ENCODE measurements at places on chromosomes 6 and 20.

DNA sequence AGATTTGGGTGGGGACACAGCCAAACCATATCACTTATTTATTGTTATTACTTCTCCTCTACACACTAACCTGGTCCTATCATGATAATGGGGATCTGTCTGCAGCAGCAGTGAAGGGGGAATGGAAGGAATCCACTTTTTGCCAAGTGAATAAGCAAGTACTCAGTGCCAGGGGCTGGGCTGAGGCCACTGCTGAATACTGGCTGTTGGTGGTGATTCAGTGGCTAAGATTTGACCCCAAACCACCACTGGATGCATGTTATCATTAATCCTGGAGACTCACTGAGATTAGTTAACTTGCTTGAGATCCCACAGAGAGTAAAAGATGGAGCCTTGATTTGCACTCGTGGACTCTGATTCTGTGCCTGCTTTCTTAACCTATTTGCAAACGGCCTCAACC is 127.7 kb downstream of the TSHZ2 start:
- no peak for DNase-seq

GRCh38 chr20:57513199-57513598 is 11.7 kb downstream of the CTCFL start:
- DNase-seq = no peak

DNA sequence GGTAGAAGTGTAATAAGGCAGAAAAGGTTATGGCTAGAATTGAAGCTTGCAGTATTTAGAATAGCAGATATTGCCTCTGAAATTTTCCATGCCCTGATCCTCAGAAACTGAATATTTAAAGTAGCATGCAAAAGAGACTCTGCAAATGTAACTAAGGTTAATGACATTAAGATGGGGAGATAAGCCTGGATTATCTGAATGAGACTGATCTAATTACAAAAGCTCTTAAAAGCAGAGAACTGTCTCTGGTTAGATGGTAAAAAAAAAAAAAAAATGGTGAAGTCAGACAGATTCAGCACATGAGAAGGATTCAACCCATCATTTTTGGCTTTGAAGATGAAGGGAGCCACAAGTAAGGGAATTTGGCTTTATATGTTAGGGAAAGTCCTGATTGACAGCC is 503.7 kb upstream of the IRAK1BP1 start:
- no peak for DNase-seq

DNA sequence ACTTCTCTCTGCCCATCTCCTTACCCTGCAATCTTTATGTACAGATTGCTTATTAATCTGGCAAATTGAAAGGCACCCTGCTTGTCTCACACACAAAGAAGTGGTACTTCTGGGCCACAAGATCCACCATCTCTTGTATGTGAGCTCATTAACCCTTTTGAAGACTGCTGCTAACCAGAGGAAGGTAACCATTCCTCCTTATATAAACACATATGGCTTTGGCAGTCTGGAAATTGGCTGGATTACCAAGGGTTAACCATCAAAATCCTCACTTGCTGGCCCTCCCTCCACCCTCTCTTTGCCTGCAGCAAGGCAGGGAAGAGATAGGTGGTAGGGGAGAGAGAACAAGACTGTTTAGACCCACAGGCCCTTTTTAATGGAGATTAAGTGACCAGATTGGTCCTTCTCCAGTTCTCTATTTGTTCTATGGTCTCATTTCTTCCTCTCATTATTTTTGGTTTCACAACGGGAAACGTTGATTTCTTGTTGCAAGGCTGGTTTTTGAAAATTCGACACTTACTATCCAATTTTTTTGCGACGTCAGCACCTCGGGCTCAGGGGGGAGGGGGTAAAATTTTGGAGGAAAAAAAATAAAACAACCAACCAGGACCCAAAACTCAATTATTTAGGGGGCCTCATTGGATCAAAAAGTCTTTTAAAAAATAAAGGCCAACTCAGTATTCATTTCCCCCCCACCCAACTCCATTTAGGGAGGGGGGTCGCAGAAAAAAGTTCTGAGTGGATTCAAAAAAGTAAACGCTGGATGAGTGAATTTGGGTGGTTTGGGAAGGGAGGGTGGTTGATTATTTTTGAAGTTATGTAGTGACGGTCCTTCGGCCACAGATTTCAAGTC is 859 bp downstream of the PPP1R10 start:
- peak; percentile 70 for DNase-seq

- no peak for DNase-seq
These were observed 62.8 kb upstream of the EPB41L1 start for GRCh38 chr20:36091561-36092397.

DNA sequence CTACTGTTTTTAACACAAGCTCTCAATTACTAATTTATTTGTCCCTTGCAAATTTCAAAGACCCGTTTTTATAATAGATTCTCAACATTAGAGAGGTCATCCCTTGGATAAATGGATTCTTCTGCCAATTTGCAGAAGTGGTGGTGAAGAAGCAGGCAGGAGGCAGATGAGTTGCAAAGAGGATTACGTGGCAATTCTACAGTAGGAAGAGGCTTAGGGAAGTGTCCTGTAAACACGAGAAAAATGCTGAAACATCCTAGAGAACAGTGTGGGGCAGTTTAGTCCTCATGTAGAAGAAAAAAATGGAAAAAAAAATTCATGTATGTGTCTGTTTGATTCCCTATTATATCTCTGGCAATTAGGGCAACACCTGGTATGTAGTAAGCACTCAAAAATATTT is 87.6 kb downstream of the BMP2 start:
- DNase-seq = no peak

- peak; percentile 41 for DNase-seq
These were observed 501 bp downstream of the PLCG1 start for GRCh38 chr20:41137614-41138474.

DNA sequence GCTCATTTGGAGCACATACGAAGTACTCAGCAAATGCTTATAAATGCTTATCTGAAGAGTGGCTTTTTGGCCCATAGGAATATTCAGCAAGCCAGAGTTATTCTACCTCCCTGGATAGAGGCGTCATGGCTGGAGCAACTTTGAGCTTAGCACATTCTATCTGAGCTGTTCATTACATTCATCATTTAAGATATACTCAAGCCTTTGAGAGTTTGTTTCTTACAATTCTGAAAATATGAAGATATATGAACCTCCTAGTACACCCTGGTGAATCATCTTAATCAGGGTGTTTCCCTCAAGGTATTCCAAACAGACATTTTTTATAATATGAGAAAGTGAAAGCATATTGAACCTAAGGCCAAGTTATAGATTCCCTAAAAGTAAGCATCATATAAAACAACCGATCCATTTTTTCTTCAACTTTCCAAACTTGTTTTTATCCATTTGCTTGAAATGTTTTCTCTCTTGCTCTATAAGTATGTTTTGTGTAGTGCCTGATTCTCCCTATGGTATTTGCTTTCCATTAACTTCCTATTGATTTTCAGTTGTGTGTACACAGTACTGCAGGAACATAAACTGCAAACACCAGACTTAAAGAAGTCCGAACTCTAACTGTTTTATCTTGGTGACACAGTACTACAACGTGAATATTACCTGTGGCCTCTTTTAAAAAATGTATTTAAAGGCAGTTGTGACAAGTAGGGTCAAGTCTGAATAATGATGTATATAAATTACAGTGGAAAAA is 139.7 kb upstream of the PTPRK start:
- DNase-seq = no peak

DNA sequence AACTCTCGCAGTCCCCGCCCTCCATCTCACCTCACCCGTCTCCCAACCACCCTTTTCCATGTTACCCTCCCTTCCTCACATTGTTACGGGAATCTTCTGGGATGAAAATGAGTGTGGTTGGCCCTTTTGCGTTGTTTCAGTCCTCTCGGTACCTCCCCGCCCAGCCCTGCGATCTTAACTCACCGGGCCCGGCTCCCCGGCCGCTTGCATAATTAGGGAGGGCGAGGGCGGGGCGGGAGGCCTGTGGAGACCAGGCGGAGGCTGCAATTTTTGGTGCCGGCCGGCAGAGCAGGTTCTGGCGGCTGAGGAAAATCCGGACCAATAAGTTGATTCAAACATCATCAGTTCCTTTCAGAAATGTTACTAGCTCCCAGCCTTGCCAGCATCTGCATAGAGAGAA is 25.2 kb downstream of the TFAP2B start:
- DNase-seq = no peak

DNA sequence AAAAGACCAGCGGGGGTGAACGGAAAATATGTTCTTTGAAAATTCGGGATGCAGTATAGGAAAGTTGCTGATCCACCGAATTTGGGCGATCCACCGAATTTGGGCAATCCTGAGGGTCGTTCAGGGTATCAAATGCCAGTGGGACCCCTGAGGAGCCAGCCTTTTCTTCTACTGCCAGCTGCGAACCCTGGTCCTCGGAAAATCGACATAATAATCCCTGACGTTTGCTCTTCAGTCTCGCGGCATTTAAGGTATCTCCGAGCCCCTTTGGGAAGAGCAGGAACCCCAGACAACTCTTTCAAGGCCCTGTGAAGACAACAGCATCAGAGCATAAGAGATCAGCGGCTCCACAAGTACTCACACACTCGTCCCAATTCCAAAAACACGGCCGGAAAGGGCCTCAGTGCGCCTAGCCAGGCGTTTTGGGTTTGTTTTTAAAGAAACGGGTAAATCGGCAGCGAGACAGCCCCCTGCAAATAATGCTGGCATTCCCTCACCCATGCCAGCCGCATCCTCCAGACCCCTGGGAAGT is 1.0 kb downstream of the SIM1 start:
- DNase-seq = no peak

GRCh38 chr6:154165478-154165877 is 126.4 kb downstream of the OPRM1 start:
- no peak for DNase-seq

- no peak for DNase-seq
These were observed 545 bp downstream of the SLC35D3 start for GRCh38 chr6:136922685-136923006.

GRCh38 chr6:155022721-155023120 is 27.6 kb downstream of the TIAM2 start:
- no peak for DNase-seq
